Epithelial cell of esophagus (primary cell): ENCODE measurements at places on chromosomes 13 and 19.
A peak's percentile ranks its signal among the peaks of the same experiment; 100 is the strongest.

DNA sequence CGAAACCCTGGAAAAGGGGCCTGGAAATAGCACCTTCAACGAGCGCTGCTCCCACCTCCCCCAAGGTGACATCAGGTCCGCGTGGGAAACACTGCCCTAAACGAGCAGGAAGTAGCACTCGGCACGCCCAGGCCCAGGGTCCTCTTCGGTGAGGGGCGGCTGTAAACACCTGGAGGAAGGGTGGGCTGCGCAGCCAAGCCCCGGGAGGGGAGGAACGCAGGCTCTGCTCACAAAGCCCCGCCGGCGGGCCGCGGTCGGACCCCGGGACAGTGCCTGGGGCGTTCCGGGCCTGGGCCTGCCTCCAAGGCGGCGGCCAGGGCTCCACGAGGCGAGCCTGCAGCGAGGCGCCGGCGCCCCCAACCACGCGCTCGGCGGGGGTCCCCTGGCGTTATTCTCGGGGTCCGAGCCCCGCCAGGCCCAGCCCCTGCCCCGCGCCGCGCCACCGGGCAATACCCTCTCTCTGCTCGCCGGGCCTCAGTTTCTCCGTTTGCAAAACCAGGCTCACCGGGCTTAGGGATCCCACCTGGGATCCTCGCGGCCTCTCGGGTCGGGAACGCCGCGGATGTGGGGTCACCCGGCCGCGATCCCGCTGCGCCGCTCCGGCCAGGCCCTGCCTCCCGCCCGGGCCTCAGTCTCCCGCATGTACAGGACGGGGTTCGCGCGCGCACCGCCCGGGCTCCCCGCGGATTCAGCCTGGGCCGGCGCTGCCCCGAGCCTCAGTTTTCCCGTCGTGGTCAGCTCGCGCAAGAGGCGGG, 630 bp downstream of the RNF126 start:
- peak; percentile 61 for DNase-seq

DNA sequence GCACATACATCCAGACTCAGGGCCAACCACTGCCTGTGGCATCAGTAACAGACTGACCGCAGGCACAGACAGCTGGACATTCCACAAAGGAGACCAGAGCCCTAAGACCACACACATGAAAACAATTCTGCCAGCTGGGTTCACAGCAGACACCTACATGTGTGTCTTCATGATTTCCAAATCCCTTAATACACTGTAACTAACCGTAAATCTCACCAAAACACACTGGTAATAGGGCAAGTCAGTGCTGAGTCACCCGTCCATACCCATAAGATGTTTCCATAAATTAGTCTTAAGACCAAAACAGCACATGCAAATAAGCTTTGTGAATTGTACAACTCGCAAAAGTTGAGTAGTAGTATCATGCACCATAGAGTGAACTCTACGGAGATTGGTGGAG, 65.4 kb downstream of the TUBGCP3 start:
- DNase-seq = peak; percentile 10

GRCh38 chr13:79678100-79678499, 197.1 kb downstream of the NDFIP2 start:
- DNase-seq = peak; percentile 34

- no peak for DNase-seq
Measured at GRCh38 chr13:28026508-28026907, 38.0 kb upstream of the URAD start.

DNA sequence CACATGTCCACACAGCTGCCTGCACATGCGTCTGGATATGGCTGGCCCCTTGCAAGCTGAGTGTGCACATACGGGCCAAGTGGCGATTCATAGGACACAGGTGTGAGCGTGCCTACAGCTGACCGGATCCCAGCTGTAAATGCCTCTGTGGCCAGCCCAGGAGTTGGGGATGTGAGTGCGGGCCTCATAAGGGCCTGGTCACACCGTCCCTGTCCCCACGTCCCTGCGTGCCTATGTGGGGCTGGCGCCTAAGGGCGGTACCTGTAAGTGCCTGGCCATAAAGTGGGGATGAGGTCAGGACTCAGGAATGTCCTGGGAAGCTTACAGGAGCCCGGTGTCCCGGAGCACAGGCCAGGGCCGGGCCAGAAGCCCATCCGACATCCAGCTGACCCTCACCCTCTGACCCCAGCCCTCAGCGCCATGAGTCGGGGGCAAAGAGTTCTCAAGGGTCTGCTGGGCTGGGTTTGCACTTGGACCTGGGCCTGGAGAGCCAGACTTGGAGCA, 1.3 kb upstream of the ARHGAP45 start:
- DNase-seq = peak; percentile 56

GRCh38 chr19:45972081-45972946, 1.4 kb downstream of the NOVA2 start:
- DNase-seq = peak; percentile 24

- DNase-seq = no peak
Measured at GRCh38 chr13:77857531-77858209, 61.0 kb downstream of the EDNRB start.

- peak; percentile 41 for DNase-seq
Measured at GRCh38 chr19:23283925-23284324, 33.7 kb upstream of the ZNF724 start.

DNA sequence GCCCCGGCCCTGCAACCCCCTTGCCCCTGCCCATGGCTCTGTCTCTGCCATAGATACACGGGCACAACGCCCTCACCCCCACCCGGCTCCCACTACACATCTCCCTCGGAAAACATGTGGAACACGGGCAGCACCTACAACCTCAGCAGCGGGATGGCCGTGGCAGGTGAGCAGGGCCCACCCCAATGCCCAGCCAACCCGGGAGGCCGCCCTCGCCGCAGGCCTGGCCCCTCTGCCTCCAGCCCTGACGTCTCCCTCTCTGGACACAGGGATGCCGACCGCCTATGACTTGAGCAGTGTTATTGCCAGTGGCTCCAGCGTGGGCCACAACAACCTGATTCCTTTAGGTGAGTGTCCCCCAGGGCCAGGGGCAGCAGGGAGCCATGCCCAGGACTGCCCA, 7.7 kb downstream of the YIPF2 start:
- DNase-seq = no peak

DNA sequence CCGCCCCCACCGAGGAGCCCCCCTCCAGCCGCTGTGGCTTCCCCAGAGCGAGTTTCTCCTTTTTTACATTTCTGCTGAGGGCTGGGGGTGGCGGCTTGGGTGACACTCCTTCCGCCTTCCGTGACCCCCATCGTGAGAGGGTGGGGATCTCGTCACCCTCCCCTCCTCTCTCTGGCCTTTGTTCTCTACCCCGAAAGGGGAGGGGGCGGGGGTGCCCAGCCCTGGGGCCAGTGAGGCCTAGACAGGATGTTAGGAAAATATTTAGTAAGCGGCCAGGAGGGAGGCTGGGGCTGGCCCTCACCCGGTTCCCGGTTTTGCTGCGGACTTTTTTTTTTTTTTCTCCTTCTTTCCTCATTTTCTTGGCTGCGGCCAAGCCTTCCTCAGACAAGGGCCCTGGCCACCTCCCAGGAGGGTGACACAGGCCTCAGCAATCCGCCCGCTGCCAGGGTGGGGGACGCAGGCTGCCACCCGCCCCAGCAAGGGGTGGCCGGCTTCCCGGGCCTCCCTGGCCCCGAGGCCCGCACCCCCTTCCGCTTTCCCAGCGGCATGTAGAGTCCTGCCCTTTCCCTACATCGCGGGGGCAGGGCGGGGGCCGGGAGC, 3.9 kb downstream of the MIDN start:
- peak; percentile 96 for DNase-seq
